ENCODE measurements at places on chromosomes 7 and 10.
A peak's percentile ranks its signal among the peaks of the same experiment; 100 is the strongest.

DNA sequence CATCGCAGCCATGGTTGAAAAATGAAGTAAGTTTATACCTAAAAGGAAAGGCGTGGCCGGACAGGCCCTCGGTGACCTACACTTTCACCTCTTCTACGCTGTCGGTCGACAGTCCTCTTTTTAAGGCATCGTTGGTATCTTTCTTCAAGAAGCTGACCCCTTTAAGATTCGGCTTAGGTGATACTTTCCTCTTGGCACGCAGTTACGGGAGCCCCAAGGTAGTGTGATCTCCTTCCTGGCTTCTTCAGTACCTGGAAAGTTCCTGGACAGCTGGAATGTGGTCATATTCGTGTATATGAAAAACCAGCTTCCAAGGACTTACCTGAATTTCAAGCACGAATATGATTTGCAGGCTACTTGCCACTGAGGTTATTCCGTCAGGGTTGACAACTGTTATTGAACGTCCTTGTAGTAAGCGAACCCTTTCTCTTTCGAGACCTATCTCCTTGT is 885 bp upstream of the SYPL1 start:
- no peak for DNase-seq

GRCh38 chr10:86489960-86490612 is 31.5 kb downstream of the WAPL start:
- DNase-seq, result no peak

DNA sequence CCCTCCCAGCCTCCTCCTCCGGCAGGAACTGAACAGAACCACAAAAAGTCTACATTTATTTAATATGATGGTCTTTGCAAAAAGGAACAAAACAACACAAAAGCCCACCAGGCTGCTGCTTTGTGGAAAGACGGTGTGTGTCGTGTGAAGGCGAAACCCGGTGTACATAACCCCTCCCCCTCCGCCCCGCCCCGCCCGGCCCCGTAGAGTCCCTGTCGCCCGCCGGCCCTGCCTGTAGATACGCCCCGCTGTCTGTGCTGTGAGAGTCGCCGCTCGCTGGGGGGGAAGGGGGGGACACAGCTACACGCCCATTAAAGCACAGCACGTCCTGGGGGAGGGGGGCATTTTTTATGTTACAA is 83.3 kb downstream of the PAX2 start:
- no peak for DNase-seq

- DNase-seq, result peak; percentile 21
Measured at GRCh38 chr7:128791121-128791971, at the start of gene CCDC136. Gene CCDC136, plus strand, starts transcription at chr7:128791968. Its CDS starts 444 bp downstream, at chr7:128792412.
